Type B pancreatic cell (in vitro differentiated cells): ENCODE measurements at places on chromosomes 3 and 15. TPM values are rescaled to one million over a fixed set of nuclear protein-coding genes. Genes with fewer than 3 reads are reported as not detected.

The GOLGA6L7 gene
- total RNA-seq, result not detected in 2 replicates

The ICE2 gene
- total RNA-seq, result 51.1 and 67.1 TPM in 2 replicates

The LMLN gene
- 10.0 and 10.8 TPM in 2 replicates for total RNA-seq

- no peak for DNase-seq
Observed at GRCh38 chr3:105965384-105965783, 96.6 kb upstream of the CBLB start.
